RWPE2 (cell line): ENCODE measurements at places on chromosomes 3 and 15.

- H3K4me1 ChIP-seq = no peaks in the 10 kb centered on the region
- no peak overlapping the region for H3K4me3 ChIP-seq
- H3K36me3 ChIP-seq = peaks cover 94% of the 10 kb centered on the region
- H3K27me3 ChIP-seq = no peaks in the 10 kb centered on the region
Observed at GRCh38 chr15:39947401-39948197, 13.7 kb downstream of the EIF2AK4 start.

- no peaks in the 10 kb centered on the region for H3K27me3 ChIP-seq
- H3K4me3 ChIP-seq = no peak overlapping the region
- H3K4me1 ChIP-seq = no peaks in the 10 kb centered on the region
- DNase-seq = no peak
- no peak overlapping the region for H3K27ac ChIP-seq
- no peaks in the 10 kb centered on the region for H3K36me3 ChIP-seq
Observed at GRCh38 chr3:48855681-48856447, 8.2 kb upstream of the PRKAR2A start.

- H3K4me3 ChIP-seq = no peak overlapping the region
- no peaks in the 10 kb centered on the region for H3K36me3 ChIP-seq
- DNase-seq = no peak
Observed at GRCh38 chr3:78645628-78646310, 1122.0 kb downstream of the ROBO1 start.

GRCh38 chr3:98772022-98772421 is 8.9 kb downstream of the ST3GAL6 start:
- no peak overlapping the region for H3K27ac ChIP-seq
- DNase-seq = no peak

GRCh38 chr15:78898540-78898939 is 25.9 kb downstream of the MORF4L1 start:
- H3K4me1 ChIP-seq = no peaks in the 10 kb centered on the region
- H3K4me3 ChIP-seq = no peak overlapping the region
- H3K27me3 ChIP-seq = no peaks in the 10 kb centered on the region
- H3K27ac ChIP-seq = no peak overlapping the region

- H3K27me3 ChIP-seq = no peaks in the 10 kb centered on the region
- no peak for DNase-seq
- H3K4me3 ChIP-seq = no peak overlapping the region
- H3K27ac ChIP-seq = no peak overlapping the region
Observed at GRCh38 chr15:85805420-85805819, 10.7 kb upstream of the KLHL25 start.

GRCh38 chr3:89644716-89645115 is 537.3 kb downstream of the EPHA3 start:
- no peaks in the 10 kb centered on the region for H3K27me3 ChIP-seq
- H3K4me1 ChIP-seq = no peaks in the 10 kb centered on the region
- no peak overlapping the region for H3K4me3 ChIP-seq
- H3K36me3 ChIP-seq = no peaks in the 10 kb centered on the region

DNA sequence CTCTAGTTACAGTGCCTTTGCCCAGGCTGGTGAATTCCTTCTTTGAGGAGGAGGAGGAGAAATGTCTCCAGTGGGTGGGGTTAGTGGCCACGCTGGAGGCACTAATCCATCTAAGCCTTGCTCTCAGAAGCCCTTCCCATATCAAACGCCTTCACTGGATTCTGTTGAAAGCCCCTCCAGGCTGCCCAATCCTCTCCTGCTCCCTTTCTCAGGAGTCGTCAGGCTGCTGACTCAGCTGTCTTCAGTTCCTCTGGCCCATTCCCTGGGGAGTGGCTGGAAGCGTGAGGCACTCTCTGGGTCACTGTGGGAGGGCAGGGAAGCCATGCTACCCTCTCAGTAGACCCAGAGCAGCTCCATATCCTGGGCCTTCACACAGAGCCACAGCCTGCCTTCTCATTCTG is 2.7 kb downstream of the AP2M1 start:
- peaks cover 65% of the 10 kb centered on the region for H3K36me3 ChIP-seq
- peak overlapping the region; percentile 88 for H3K27ac ChIP-seq

DNA sequence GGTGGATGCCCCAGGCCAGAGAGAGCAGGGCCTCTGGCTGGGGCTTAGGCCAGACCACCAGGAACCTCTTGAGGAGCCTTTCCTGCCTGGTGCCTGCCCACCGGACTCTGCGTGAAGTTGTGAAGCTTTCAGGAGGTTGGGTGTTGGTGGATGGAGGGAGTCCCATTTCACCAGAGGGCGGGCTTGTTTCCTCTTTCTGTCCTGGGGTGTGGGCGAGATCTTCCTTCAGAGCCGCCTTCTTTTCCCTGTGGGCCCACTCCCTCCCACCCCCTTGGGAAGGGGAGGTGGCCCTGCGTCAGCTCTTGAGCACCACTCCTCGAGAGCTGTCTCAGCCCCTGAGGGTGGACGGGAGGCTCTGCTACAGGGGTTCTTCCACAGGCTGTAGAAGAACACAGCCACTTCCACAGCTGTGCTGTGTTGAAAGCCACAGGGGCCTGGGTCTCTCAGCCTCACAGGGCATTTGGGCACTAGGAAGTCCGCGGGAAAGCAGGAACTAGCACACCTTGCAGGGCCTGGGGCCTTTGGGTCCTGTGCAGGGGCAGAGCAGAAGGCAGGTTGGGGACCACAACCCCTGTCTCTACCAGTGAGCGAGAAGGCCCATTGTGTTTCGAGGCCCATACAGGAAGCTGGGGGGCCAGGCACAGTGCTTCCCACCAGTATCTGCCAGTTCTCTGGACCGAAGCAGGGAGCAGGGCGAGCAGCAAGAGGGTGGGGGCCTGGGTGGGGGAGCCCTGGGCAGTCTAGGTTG is 2.1 kb downstream of the AMIGO3 start:
- H3K4me3 ChIP-seq = no peak overlapping the region
- DNase-seq = peak; percentile 45
- no peak overlapping the region for H3K27ac ChIP-seq
- peaks cover 20% of the 10 kb centered on the region for H3K36me3 ChIP-seq
- no peaks in the 10 kb centered on the region for H3K4me1 ChIP-seq

DNA sequence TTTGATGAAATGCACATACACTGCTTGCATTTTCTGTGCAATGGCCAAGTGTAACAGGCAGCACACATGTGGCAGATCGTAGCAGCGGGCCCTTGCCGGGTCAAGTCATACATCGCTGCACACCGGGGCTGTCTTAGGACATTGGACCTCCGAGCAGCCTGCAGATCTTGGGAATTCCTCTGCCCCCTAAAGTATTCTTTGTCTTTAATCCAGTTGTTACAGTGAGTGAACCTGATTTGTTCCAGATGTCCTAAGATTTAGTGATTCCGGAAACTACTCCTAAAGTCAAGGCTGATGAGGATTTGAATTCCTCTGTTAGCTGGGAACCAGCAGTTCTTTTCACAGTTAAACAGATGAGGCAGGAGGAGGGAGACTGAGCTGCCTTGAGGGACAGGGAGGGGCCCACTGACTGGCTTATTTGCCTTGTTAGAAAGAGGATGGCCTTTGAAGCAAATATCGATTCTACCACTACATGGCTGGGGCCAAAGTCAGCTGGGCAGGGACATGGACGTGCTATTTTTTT is 190.7 kb upstream of the CTDSPL start:
- no peaks in the 10 kb centered on the region for H3K36me3 ChIP-seq
- DNase-seq = no peak
- no peak overlapping the region for H3K4me3 ChIP-seq
- peaks cover 13% of the 10 kb centered on the region for H3K27me3 ChIP-seq

DNA sequence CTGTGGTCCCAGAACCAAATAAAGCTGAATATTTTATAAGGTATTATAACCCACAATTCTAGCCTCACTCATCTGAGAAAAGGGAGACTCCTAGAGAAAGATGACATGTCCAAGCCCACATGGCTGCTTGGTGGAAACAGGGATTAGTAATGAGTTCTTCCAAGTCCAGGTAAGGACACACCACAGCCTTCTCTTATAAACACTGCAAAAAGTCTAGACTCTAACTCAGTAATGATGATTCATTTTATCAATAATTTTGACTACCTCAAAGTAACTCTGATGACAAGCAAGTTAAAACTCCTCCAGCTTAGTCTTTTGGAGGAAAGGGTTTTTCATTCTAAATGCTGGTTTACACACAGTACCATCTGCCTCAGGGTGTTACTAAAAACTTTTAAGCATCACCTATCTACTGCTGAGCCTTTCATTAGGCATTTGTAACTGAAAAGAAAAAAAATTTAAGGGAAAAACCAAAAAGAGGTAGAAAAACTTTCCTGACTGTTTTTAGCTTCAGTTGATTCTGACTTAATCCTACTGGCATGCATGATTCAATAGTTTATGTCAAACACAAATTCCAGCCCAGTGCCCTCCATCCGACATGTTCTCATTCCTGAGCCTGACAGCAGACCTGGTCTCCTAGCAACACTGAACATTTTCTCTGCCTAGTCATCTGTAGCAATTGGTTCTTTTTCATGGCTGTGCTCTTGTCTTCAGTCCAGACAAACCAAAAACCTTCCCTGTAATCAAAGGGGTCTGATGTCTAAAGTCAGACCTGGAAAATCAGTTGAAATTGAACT is 43.9 kb downstream of the P3H2 start:
- H3K36me3 ChIP-seq = no peaks in the 10 kb centered on the region
- no peaks in the 10 kb centered on the region for H3K27me3 ChIP-seq
- H3K27ac ChIP-seq = peak overlapping the region; percentile 97
- peaks cover 29% of the 10 kb centered on the region for H3K4me1 ChIP-seq
- no peak overlapping the region for H3K4me3 ChIP-seq
- DNase-seq = peak; percentile 86

- no peak overlapping the region for H3K4me3 ChIP-seq
- H3K27ac ChIP-seq = no peak overlapping the region
- no peaks in the 10 kb centered on the region for H3K36me3 ChIP-seq
- DNase-seq = peak; percentile 11
Observed at GRCh38 chr15:25687276-25687675, 175.9 kb downstream of the ATP10A start.
